ENCODE measurements at places on chromosomes 4 and X.

- no peak overlapping the region for H3K4me3 ChIP-seq
- H3K4me1 ChIP-seq = no peaks in the 10 kb centered on the region
- no peaks in the 10 kb centered on the region for H3K27me3 ChIP-seq
- H3K27ac ChIP-seq = no peak overlapping the region
- no peaks in the 10 kb centered on the region for H3K36me3 ChIP-seq
- no peak for DNase-seq
Measured at GRCh38 chr4:137601934-137602333, 69.6 kb upstream of the PCDH18 start.

- no peak for DNase-seq
- no peaks in the 10 kb centered on the region for H3K4me1 ChIP-seq
- H3K27ac ChIP-seq = no peak overlapping the region
- peaks cover 21% of the 10 kb centered on the region for H3K36me3 ChIP-seq
Measured at GRCh38 chrX:74262452-74263209, 41.3 kb upstream of the ZCCHC13 start.

DNA sequence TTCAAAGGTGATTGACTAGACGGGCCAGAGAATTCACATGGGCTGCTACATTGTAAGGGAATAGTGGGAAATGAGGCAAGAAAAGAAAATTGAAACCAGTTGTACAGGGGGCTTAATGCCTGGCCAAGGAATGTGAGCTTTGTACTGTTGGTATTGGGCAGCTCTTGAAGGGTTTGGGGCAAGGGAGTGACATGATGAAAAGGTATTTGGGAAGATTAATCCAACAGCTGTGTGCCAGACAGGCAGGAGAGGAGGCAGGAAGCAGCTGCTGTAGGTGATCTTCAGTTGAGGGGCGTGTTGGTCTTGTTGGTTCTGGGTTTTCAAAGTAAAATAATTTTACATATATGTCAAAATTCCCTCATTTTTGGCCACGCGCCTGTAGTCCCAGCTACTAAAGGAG lies 384.5 kb upstream of the TENM3 start:
- H3K27me3 ChIP-seq = no peaks in the 10 kb centered on the region
- no peak for DNase-seq
- no peak overlapping the region for H3K27ac ChIP-seq
- H3K36me3 ChIP-seq = no peaks in the 10 kb centered on the region
- no peaks in the 10 kb centered on the region for H3K4me1 ChIP-seq

DNA sequence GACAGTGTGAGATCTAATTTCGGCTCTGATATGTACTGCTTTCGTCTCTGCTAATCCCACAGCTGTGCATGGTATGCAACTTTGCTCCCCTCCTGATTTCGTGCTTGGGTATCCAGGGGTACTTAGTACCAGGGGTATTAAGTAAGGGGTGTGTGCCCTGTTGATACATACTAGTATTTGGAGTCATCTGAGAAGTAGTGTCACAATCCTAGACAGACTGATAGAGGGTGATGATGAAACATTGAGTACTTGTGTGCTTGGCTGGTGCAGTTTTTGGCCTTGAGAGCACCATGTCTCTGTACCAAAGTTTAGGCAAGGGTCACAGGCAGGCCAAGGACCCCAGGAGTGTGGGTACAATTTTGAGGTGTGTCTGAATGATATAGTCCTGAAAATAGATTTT lies 10.9 kb downstream of the GPAT3 start:
- no peak overlapping the region for H3K4me3 ChIP-seq
- H3K36me3 ChIP-seq = no peaks in the 10 kb centered on the region
- peaks cover 3% of the 10 kb centered on the region for H3K4me1 ChIP-seq
- no peak overlapping the region for H3K27ac ChIP-seq
- no peaks in the 10 kb centered on the region for H3K27me3 ChIP-seq
- no peak for DNase-seq

DNA sequence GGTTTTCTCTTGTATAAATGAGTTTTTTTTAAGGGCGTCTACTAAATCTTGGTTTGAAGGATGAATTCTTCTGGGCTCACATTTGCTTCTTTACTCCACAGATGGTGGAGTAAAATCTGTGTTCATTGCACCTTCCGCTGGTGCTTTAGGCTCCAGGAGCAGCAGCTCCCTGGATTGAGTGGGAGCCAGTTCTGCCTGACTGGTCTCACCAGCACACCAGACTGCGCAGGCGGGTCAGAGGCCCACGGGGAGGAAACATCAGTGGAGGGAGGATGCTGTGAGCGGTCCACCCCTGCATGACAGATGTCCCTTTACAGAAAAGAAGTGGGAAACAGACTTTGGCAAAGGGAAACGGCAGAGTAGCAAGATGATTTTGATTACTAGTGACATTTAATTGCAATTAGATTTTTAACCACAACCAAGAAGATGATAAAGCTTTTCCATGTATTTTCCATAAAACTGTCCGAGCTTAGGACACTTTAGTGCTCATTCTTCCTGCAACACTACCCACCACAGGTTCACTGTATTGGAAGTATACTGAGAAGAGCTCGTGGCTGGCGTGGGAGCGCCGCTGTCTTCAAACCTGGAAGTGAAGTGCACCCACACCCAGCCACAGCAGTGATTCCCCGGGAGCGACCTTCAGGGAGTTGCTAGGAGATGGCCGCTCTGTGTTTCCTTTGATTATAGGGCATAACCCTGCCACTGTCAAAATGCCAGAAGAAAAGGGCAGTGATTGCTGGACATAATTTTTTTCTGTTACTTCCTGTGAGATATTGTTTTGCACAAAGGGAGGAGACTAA lies 95.2 kb downstream of the SORBS2 start:
- H3K4me1 ChIP-seq = no peaks in the 10 kb centered on the region
- no peak overlapping the region for H3K4me3 ChIP-seq
- H3K27ac ChIP-seq = no peak overlapping the region
- no peak for DNase-seq
- no peaks in the 10 kb centered on the region for H3K36me3 ChIP-seq

DNA sequence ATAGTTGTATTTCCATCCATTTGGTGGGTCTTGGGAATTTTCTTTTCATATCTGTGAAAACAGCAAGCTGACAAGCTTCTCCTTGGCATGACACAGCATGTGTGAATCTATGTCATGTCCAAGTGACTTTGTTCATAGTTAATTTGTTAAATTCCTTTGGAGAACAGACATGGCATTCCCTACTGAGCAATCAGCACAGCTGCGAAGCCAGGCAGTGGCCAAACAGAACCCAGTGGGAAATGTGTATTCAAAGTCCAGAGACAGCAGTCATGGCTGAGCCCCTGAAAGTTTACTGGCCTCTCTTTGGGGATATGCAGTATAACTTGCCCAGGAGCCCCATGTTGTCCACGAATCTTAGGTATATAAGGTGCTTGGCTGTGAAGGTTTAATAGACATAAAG lies 474.7 kb downstream of the NKX6-1 start:
- no peak overlapping the region for H3K27ac ChIP-seq
- no peaks in the 10 kb centered on the region for H3K4me1 ChIP-seq
- no peak overlapping the region for H3K4me3 ChIP-seq
- H3K27me3 ChIP-seq = no peaks in the 10 kb centered on the region
- DNase-seq = no peak

DNA sequence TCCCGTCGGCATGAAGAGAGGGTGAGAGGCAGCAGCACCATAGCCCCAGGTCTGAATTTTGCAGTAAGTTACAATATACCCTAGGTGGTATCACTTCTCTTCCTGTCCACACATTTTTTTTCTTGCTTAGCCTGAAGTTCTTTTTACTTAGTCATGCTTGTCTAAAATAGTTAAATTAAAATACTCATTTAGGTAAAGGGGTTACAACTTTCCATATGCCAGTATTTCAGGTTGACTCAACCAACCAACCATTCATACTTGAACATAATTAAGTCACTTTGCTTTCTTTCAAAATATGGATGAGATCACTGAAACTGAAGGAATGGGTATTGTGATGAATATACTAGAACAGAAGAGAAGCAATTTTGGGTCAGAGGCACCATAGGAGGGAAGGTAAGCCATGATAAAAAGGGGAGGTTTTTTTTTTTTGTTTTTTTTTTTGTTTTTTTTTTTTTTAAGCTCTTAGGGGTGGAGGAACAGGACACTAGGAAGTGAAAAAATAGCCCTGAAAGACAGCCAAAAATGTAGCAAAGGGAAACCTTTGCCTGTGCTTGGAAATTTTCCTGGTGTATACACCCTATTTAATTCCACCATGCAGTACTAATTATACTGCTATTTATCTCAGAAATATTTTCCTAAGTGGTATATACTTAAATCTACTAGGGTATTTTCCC lies 41.8 kb downstream of the RPS6KA3 start:
- peaks cover 22% of the 10 kb centered on the region for H3K36me3 ChIP-seq
- DNase-seq = no peak
- peaks cover 9% of the 10 kb centered on the region for H3K4me1 ChIP-seq
- H3K4me3 ChIP-seq = no peak overlapping the region

DNA sequence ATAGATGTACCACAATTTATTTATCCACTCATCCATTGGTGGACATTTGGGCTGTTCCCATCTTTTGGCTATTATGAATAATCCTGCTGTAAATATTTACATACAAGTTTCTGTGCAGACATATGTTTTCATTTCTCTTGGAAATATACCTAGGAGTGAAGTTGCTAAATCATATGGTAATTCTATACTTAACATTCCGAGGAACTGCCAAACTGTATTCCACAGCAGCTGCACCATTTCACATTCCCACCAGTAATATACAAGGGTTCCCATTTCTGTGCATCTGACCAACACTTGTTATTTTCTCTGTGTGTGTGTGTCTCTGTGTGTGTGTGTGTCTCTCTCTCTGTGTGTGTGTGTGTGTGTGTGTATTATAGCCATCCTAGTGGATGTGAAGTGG lies 15.4 kb upstream of the DOCK11 start:
- no peak overlapping the region for H3K27ac ChIP-seq
- no peak overlapping the region for H3K4me3 ChIP-seq
- H3K27me3 ChIP-seq = no peaks in the 10 kb centered on the region
- H3K4me1 ChIP-seq = no peaks in the 10 kb centered on the region
- H3K36me3 ChIP-seq = no peaks in the 10 kb centered on the region

DNA sequence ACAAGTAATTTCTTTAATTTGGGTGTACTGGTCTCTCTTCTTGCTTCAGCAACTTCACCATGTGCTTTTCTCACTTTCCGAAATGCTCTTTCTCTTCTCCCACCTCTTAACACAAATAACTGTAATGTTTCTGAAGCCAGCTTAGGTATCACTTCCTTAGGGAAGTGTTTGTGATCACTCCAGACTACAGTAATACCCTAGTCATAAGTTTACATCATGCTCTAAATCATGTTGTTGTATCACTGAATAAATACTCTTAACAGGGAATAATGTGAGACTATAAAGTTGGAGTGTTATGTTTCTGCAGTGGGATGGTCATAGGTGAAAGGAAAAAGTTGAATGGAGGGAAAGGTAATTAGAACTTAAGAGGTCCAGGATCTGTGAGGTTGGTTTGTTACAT lies 712.3 kb downstream of the C4orf33 start:
- H3K27ac ChIP-seq = no peak overlapping the region
- no peaks in the 10 kb centered on the region for H3K4me1 ChIP-seq
- no peaks in the 10 kb centered on the region for H3K27me3 ChIP-seq
- no peaks in the 10 kb centered on the region for H3K36me3 ChIP-seq
- DNase-seq = no peak

DNA sequence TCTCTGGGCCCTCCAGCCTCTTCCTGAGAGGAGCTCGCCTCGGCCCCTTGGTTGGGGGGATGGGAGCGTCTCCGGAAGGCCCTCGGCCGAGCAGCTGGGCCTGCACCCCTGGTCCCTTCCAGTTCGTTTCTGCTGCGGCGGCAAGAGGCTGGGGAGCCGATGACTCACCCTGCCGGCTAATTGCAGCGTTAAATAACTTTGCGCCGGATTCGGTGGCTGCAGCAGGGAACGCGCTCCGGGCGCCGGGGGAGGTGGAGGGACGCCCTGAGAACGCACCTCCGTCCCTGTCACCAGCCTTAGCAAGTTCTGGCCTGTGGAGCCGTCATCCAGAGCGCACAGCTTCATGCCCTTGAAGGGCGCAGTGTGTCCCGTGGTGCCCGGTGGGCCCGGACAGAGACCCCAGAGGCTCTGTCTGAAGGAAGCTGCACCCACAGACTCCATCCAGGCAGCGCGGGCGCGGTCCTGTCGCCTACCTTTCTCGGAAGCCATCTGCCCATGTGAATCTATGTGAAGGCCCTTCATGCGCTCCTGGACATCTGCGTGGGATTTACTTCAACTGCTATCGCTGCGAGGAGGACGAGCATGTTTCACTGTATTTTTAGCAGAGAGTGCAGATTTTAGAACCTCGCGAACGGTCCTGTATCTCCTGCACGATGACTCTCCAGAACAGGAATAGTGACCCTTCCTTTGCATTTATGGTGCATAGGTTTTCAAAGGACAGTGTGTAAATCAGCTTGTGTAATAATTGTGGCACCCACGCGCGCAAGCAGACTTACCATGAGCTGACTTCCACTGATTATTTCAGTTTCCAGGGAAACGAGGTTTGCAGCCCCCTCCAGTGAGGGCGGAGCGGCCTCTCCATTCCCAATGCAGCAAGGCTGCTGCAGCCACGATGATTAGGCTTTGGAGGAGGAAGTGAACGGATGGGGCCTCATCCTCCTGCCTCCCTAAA lies 1.7 kb upstream of the TMEM271 start:
- peaks cover 79% of the 10 kb centered on the region for H3K27me3 ChIP-seq
- no peak for DNase-seq
- H3K4me3 ChIP-seq = peak overlapping the region; percentile 75
- peak overlapping the region; percentile 37 for H3K27ac ChIP-seq

Measured in stimulated activated naive B cell treated with anti-CD40 and anti-IgM and Interleukin-4, amounts not matched to agents 10 μg/mL and 1 μg/mL and 100 μg/mL, for 72 hours (primary cell).